ENCODE measurements at places on chromosomes 16 and 17.

DNA sequence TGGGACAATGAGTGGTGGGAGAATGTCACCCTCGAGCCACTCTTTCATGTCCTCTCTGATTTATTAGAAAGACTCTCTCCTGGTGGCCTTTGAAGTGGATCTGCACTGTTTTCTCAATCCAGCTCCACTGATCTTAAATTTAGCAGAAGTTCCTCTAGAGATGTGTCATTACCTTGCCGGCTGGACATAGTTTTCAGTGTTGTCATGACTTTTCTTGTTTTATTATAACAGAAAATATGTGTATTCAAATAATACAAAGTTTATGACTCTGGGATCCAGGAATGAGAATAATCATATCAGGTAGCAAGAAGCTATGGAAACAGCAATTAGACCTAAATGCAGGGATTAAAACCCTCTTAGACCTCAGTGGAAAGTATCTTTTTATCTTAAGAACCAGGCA is 247.5 kb upstream of the ELAC2 start:
- no peak for DNase-seq

- no peak for DNase-seq
These were observed 5.1 kb downstream of the UBN1 start for GRCh38 chr16:4852221-4852872.

- peak; percentile 61 for DNase-seq
These were observed 48.0 kb upstream of the ZFHX3 start for GRCh38 chr16:73095885-73096421.

DNA sequence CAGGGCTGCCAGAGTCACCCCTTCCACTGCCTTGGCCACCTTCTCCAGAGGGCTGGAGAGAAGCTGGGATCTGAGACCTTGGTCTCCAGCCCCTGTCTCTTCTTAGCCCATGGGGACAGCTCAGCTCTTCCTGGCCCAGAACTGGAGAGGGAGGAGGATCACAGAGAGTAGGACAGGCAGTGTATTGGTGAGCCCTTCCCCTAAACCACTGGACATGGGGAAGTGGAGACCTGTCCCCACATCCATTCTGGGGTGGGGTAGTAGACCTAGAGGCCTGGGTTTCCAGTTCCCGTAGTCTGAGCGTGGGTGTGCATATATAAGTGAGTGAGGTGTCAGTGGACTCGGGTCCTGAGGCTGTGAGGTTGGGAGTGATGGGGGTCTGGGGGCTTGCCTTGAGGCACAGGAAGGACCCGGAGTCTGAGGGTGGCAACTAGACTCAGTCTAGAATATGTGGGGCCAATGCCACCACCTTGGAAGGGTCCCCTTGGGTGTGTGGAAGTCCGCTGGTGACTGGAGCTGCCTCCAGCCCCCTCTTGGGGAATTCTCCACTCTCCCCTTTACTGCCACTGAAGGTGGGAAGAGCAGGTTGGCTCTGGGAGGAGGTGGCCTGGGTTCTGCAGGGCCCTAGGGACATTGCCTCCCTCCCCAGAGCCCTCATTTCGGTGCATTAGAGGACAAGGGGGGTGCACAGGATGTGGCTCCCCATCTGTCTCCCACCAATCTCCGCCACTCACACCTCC is 19.9 kb downstream of the GJD3 start:
- DNase-seq = no peak

GRCh38 chr16:46618516-46618915 is 2.7 kb downstream of the SHCBP1 start:
- DNase-seq = no peak

GRCh38 chr17:28989028-28989427 is 16.8 kb downstream of the SEZ6 start:
- DNase-seq = no peak

DNA sequence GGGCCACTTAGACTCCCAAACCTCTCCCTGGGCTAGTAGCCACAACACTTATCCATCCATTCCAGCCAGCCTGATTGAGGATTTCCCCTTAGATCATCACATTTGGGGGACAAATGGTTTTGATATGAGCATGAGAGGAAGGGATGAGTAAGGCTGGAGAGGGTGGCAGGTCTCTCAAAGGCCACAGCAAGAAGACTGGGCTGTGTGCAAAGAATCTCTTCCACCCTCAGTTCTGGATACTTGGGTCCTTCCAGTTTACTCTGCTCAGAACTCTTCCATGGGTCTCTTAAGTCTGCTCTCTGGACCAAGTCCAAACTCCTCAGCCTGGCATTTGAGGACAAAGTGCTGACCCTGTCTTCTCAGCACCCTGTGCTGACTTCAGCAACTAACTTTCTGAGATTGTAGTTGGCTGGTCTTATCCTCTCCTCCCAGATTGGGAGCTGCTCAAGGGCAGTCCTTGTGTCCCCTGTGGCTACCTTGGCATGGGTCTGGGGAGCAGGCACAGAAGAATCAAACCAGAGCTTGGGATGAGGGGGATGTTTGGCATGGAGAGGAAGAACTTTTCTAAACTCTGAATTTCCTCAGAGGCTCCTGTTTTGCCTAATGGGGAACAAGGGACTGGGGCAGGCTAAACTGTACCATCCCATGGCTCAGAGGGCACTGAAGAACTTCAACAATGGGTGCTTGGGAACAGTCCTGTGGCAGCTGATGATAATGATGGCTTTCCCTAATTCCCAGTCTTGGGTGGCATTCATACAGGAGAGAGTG is 3.1 kb upstream of the NFATC3 start:
- no peak for DNase-seq

DNA sequence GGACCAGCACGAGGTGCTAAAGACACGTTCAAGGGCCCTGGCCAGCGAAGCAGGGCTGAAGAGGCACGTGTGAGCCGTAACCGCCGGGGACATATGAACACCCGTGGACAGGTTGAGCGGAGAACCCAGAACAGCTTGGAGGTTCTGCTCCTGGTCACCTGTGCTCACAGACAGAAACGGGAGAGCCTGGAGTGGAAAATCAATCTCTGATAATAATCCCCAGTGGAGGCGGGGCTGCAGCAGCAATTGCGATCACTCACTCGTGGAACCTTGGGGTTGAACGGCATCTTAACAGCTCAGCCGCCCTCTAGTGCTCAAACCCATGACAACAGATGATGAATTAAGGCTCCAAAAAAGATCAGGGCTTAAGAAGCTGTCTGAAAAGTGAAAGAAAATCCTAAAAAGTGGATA is 25.6 kb downstream of the WIPI1 start:
- no peak for DNase-seq

- no peak for DNase-seq
These were observed 1.7 kb downstream of the PRKAR1A start for GRCh38 chr17:68513932-68514331.

GRCh38 chr17:76147211-76148014 is 6.4 kb upstream of the FOXJ1 start:
- peak; percentile 33 for DNase-seq

DNA sequence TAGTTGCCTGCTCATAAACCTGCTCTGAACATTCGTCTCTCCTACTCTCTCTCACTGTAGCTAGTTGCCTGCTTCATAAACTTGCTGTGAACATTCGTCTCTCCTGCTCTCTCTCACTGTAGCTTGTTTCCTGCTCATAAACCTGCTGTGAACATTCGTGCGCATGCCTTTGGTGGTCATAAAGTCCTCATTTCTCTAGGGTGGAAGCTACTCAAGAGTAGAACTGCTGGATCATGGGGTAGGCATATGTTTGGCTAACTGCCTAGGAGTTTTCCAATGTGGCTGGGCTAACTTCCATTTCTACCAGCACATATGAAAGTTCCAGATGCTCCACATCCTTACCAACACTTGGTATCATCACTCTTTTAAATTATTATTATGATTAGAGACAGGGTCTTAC is 174.6 kb upstream of the RPH3AL start:
- no peak for DNase-seq

- DNase-seq = no peak
These were observed 350.1 kb upstream of the EEF2KMT start for GRCh38 chr16:5447734-5448133.

DNA sequence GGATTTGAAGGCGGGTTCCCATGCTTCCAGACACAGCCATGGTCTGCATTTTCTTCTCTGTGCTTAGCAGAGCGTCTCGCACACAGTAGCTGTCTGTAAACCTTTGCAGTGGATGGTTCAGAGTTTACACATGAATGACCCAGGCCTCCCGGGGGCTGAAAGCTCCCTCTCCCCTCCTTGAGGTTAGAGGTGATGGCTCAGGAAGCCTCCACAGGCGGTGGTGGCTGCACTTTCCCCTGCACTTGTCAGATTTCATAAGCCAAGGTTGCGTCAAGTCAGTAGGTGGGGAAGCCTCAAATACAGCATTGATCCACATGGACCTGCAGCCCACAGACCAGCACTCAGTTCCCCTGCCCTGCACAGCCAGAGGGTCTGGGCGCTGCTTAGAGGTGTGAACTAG is 211.9 kb downstream of the KATNIP start:
- no peak for DNase-seq

DNA sequence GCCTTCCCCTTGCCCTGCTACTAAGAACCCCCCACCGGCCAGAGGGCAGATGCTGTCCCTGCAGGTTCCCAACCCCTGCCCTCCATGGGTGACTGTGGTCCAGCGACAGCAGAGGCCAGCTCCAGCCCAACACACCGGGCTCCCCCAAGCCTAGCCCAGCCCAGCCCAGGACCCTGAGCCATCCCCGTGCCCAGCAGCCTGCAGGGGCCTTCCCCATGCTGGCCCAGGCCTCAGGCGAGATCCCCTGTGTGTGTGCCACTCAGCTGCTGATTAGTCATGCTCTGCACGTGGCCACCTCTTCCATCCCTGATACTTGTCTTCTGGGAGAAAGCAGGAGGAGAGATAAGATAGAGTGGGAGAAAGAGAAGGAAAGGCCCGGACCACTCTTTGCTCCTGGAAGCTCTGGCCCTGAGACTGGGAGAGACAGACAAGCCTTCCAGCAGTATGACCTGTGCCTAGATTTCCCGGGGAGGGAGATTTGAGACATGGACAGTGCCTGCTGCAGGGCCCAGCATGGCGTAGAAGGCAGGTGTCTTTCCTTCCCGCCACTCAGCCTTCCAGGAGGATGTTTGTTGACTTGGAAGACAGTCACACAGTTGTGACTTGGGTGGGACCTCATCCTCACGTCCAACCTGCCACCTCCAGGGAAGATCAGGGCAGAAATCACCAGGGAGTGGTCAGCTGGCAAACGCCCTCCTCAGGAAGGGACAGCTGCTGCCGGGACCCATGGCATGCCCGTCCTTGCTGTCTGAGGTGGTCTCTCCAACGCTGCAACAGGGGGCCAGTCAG is 41.3 kb upstream of the RASD1 start:
- peak; percentile 54 for DNase-seq

DNA sequence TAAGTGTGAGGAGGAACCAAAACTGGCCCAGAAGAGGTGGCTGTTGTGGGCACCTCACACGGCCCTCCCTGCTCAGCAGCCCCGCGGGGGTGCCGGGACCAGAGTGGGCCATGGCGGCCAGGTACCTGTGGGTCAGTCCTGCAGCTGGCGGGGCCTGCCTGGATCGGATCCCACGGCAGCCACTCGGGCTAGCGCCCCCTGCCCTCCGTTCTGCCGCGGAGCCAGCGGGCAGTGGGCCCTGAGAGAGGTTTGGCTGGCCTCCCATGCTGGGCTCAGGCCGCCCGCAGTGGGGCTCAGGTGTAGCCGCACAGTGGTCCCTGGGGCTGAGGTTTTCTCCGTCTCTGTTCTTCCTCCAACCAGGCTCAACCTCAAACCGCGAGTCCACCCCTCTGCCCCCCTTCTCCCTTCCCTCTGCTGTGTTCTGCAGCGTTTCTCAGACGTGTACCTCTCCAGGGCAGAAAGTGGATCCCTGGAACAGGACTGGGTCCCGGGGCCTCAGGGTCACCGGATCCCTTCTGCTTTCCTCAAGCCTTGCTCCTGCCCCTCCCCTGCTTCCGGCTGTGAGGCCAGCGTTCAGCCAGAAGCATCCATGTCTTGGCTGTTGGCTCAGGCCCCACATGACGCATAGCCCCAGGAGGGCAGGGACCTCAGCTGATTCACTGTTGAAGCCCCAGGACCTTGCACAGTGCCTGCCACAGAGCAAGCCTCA is 28.6 kb upstream of the ITGA3 start:
- peak; percentile 9 for DNase-seq

DNA sequence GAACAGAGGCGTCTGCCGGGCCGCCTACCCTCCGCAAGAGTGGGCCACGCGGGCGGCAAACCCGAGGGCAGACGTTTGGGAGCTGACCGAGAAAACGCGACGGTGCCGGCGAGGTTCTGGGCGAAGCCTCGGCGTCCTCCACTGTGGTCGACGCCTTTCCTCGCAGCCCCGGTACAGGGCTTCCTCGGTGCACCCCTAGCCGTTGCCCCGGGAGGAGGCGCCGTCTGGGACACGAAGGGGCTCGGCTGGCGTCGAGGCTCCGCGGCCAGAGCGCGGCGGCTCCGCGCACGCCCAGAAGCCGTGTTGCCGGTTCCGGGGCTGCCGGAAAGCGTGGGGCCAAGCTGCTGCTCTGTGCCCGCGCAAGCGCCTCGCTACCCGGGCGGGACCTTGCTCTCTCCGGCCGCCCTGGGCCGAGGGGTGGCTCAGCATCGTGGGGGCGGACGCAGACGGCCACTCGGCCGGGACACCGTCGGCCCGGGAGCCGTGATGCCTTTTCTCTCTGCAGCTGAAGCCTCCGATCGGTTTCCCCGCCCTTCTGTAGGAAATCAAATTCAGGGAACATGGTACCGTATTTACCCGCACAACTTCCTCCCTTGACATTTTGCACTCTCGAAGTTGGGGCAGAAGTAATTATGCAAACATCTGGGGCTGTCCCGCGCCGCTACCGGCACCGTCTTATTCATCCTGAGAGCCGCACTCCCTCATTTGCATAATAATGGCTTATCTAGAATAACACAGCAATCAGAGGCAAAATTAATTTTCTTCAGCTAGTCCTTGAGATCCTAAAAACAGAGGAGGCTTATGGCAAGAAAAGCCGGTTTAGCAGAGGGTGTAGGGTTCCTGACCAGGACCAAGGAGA is 7.3 kb upstream of the CBX8 start:
- no peak for DNase-seq

DNA sequence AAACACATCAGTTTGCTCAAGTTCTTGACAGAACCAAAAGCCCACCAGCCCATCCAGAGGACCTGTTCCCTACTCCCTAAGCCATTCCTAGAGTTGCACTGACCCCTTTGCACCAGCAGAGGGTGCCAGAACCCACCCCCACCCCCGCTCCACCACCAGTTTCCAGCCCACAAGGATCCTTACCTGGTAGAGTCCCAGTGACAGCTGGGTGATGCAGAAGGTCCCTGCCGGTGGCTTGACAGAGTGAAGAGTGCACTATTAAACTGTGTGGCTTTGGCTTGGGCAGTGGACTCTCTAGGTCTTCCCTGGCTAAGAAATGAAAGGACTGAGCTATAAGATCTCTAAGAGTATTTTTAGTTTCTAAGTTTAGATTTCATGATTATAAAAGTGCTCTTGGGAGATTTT is 73.3 kb upstream of the MTMR4 start:
- DNase-seq = peak; percentile 31

DNA sequence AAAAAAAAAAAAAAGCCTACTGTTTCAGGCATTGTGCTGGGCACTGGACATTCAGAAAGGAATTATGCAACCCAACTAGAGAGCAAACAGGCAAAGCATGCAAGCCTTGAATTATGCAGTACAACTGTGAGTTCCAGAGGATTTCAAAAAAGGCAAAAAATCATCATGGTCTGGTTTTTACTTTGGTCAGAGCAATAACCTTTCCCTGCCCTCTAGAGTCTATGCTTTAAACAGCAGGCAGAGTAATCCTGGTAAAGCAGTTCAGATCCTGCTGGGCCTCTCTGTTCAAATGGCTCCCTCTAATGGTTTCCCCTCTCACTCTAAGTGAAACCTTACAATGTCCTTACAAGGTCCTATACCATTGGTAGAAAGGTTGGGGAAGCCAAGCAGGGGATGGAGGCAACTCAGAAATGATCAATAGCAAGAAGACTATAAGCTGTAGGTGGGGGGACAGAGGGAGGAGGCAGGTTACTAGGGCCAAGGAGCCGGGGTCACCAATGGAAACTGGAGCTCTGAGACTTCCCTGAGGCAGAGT is 4.6 kb upstream of the TAF15 start:
- peak; percentile 78 for DNase-seq

GRCh38 chr16:14309906-14310305 is 238.8 kb downstream of the MRTFB start:
- DNase-seq = no peak

All from SHP77 treated with DMSO at 0.1 percent for 48 hours (cell line).